ENCODE measurements at places on chromosomes 6 and 20. TPM values are rescaled to one million over a fixed set of nuclear protein-coding genes. Genes with fewer than 3 reads are reported as not detected.

GRCh38 chr6:72559555-72559954, 62.3 kb upstream of the KCNQ5 start:
- no peak for DNase-seq

DNA sequence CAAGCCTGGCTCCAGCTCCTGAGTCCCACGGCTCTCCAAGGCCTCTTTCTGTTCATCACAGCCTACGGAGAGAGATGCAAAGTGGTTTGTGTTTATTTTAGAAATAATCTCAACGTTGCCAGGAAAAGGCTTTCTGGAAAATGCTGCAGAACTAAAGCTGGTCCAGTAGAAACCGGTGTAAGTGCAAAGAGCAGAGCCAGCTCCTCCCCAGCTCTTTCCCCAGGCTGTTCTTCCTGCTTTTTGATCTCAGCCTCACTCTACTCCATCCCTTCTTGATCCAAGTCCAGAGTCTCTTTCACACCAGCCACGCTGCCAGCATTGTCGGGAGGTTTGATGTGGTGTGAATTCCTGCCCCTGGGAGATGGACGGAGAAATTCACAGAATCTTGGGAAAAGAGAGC, 69.8 kb downstream of the TMEM170B start:
- DNase-seq = no peak

DNA sequence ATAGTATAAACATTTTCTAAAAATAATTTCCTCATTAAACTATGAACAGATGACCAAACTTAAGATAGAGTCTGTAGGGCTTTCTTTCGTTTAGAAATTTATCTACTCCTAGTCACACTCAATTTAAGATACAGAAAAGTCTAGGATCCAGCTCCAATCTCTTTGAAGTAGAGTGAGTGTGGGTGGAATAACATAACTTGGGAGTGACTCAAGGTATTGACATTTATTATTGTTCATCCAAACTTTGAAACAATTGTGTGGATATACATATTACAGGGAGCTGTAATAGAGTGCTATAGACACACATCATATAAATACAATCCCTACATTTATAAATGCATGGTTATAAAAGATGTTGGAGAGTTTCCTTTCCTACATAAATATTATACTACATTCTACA, 715.2 kb upstream of the MANEA start:
- no peak for DNase-seq

DNA sequence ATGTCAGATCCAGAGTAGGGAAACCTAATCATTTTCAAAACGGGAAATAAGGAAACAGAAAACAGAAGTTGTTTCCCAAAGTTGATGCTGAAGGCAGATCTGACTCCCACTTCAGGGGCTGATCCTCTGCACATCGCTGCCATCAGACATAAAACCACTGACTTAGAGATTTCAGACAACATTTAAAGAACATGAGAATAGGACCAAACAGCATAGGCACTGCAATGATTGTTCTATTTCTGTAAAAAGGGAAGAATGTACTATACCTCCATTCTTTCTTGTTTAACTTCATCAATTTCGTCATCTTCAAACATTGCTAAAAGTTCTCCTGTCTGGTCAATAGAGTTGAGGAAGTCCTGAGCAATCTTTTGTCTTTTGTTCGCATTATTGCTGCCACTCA, 324.7 kb upstream of the RUNX2 start:
- DNase-seq = no peak

DNA sequence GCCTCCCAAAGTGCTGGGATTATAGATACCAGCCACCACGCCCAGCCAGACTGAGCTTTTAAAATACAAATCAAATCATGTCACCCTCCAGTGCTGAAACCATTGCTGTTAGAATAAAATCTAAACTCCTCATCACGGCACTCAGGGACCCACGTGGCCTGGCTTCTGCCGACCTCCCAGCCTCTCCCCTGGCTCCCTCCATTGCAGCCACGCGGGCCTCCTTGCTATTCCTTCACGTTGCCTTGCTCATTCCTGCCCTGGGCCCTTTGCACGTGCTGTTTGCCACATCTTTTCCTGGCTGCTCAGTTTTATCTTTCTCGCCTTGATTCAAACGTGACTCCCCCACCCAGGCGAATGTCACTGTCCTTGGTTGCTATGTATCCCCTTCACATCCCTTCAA, 244.6 kb downstream of the PREX1 start:
- DNase-seq = no peak

GRCh38 chr6:146909376-146909775, 294.8 kb upstream of the STXBP5 start:
- no peak for DNase-seq

MROH8 gene
- total RNA-seq = 1.3 TPM

BPIFA1 gene
- not detected for total RNA-seq

LAMP5 gene
- total RNA-seq = not detected

Measured in activated T-helper 2 cell treated with anti-CD3 and anti-CD28 coated beads, Interferon-gamma antibody, Interleukin-2, Interleukin-4, amounts not matched to agents 10 μg/mL and 5 μg/mL and 100 μg/mL, durations not matched to agents 14 hours and 24 hours and 36 hours (primary cell).